ENCODE measurements at places on chromosomes 2 and 18. TPM values are rescaled to one million over a fixed set of nuclear protein-coding genes. Genes with fewer than 3 reads are reported as not detected.

DNA sequence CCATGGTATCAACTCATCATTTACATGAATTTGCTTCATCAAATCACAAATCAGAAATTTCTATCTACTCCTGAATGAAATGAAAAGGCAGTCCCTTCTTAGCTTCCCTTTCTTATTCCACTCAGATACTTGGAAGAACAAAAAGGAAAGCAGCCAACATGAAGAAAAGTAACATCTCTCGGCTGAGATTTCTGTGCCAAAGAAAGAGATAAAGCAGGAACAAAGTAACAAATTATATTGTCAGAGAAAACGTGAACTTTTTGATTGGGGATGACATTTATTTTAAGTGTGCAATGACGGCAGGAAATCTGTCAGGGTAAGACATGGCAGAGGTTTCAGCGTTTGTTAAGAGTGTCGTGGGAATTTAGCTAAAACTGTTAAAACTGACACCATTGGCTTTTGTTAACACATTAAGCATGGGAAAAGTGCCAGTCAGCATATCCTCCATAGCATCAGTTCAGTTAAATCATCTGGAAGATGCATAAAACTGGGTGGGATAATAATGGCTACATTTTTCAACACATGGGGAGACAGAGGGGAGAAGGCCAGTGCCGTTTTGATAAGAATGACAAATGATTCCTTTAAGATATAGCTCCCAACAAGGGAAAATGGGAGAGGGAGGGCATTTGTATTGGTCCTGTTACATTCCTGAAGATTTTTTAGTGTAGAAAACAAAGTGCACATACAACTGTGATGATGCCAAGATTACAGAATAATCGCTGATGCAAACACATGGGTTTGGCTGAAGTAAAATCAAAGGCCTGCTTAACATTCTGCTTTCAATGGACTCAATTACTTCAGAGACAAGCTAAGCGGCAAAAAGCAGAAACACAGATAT is 211.6 kb downstream of the ZNF521 start:
- ATAC-seq = no peak

DNA sequence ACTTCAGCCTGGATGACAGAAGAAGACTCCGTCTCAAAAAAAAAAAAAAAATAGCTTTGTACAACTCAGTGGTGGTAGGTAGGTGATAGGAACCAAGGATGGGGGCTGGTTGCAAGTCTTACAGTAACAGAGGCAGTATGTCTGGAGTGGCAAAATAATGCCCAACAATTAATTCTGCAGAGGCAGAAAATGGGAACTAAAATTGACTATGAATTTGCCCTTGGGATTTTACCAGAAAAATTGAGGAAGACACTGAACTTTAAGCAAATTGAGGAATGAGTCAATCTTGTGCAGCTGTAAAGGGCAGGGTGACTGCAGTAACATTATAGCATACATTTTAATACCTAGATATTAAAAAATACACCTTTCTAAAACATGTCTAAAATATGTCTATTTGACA is 292.1 kb upstream of the FBXO11 start:
- ATAC-seq = no peak

Gene TRAF3IP1
- 12.2 TPM for total RNA-seq

Gene GKN2
- total RNA-seq = 0.47 TPM

Gene ZNF385B
- total RNA-seq = 5.6 TPM

GRCh38 chr2:16140771-16141640 is 200.7 kb downstream of the MYCN start:
- ATAC-seq = no peak

Gene KLF7
- 0.86 TPM for total RNA-seq

GRCh38 chr2:120358734-120359465 is 13.0 kb downstream of the INHBB start:
- no peak for ATAC-seq

- no peak for ATAC-seq
These were observed 4.8 kb downstream of the TNFRSF11A start for GRCh38 chr18:62329691-62330454.

- no peak for ATAC-seq
These were observed 1337.9 kb upstream of the CHAC2 start for GRCh38 chr2:52429740-52430139.

DNA sequence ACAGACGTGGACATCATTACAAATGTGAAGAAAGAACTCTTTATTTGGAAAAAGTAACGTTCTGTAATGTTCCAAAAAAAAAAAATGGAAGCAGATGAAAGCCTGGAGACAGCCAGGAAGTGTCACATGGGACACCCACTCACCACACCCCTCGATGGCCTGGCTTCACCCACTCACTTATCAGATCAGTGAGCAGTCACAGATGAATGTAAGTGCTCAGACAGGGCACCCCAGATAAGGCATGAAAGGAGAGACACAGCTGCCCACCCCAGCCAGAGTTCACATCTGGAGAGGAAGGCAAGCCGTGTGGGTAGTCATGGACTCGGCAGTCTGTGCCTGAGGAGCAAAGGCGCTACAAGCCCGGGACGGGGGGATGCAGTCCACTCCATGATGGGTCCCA is 105.2 kb downstream of the SEPTIN10 start:
- no peak for ATAC-seq

- ATAC-seq = no peak
These were observed 8.2 kb downstream of the BCL2 start for GRCh38 chr18:63311118-63312018.

DNA sequence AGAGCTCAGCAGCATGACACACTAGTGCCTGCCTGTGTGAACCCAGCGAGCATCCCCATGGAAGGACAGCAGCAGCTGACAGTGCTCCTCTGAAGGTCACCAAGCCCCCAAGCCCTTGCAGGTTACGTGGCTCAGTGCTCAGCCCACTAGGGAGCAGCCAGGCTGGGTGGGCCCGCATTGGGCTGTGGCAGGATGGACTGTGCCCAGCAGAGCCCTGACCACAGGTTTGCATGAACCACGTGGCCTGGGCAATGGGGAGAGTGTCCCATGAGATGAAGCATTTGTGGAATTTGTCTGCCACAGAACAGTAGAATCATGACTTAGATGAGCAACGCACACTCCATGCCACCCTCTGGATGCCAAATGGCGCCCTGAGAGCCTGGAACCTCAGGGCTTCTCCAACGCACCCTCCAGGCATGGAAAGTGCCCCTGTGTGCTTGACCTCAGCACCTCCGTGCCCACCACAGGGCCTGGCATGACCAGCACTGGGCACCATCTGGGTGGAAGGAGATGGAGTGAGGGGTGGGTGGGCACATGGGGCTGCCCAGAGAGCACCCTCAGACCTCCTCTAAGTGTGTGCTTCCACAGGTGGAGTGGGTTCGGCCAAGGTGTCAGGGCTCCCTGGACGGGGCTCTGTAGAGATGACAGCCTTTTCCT is 216.1 kb upstream of the RAB6C start:
- ATAC-seq = no peak

Gene RFX8
- total RNA-seq = not detected

Gene TMEM247
- total RNA-seq = not detected

Measured in motor neuron (in vitro differentiated cells).